Activated CD4-positive, alpha-beta T cell treated with anti-CD3 and anti-CD28 coated beads for 48 hours (primary cell): ENCODE measurements at places on chromosomes 16 and 17.
A peak's percentile ranks its signal among the peaks of the same experiment; 100 is the strongest.

GRCh38 chr16:49484451-49484849 lies 110.8 kb downstream of the C16orf78 start:
- peak; percentile 48 for DNase-seq

- DNase-seq, result no peak
Measured at GRCh38 chr16:29742683-29743275, 3.0 kb downstream of the C16orf54 start.

- peak; percentile 40 for DNase-seq
Measured at GRCh38 chr17:48723423-48724250, 652 bp downstream of the PRAC2 start.

GRCh38 chr16:57630931-57631845 lies 2.8 kb downstream of the ADGRG1 start:
- DNase-seq, result no peak

DNA sequence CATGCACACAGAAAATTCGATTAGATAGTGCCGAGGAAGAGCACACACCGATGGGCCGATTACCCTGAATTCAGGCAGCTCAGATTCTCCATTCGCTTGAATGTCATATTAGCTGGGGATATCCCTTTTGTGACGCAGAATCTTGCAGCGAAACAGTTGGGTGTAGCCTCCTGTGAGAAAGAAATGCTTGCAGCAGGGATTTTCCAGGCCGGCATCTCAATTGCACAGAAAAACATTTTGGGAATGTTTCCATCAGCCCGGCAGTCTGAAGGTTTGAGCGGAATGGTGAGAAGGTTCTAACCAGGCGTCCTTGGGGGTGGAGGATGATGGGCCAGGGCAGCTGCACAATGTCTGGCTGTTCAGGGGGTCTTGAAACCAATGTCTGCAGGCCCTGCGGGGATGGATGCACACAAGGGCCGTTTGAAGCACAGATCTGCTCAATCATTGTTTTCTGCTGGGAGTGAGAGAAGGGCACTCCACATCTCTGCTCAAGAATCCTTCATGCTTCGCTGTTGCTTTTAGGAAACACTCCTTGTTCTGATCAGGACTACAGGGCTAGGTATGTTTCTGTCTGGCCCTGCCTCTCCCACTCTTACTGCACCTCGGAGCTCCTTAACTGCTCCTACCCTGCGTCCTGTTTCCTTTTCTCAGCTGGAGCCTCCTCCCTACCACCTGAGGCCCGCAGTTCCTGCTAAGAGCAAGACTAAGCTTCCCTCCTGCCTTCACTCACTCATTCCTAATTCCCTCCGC lies 94.6 kb downstream of the CMIP start:
- DNase-seq, result no peak

GRCh38 chr16:81692571-81692970 lies 86.5 kb upstream of the PLCG2 start:
- DNase-seq, result no peak

DNA sequence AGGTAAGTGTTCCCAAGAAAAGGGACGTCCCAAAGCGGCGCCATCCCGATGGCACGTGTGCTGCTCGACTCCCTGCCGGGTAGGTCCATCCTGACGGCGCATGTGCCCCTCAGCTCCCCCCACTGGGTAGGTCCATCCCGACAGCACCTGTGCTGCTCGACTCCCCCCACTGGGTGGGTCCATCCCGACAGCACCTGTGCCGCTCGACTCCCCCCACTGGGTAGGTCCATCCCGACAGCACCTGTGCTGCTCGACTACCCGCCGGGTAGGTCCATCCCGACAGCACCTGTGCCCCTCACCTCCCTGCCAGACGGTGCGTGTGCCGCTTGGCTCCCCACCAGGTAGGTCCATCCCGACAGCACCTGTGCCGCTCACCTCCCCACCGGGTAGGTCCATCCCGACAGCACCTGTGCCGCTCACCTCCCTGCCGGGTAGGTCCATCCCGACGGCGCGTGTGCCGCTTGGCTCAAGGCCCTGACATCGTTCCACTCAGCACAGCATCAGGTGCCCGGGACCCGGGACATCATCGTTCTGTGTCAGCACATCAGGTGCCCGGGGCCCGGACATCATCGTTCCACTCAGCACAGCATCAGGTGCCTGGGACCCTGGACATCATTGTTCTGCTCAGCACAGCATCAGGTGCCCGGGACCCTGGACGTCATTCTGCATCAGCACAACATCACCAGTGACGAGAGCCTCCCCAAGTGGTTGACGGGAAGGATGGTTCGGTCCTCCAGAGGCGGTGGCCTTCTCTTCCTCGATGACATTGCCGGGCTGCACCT lies 5.7 kb upstream of the FN3K start:
- no peak for DNase-seq

DNA sequence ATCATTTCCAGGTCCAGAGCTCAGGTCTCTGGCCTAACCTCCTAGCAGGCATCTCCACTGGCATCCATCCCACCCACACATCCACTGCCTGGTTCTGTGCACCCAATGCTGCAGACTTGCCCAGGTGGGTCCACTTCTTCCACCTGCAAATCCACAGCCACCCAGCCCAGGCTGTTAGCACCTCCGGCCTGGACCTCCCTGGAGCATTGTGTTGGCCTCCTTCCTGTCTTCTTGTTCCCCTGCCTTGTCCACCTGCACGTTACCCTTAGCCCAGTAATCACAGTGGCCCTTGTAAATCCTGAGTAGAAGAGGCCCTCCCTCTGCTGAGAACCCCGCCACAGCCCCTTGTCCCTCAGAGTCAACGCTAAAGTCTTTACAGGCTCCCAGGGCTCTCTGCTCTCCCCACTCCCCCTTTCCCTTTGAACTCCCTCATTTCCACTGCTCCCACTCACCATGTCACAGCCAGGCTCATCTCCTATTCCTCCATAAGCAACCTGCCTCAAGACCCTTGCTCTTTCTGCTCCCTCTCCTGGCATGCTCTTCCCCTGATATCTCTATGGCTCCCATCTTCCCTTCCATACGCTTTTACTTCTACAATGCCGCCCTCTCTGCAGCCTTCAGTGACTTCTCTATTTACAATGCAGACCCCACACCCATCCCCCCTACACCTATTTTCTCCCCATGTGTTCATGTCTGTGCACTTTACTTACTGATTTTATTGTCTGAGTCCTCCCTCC lies 288.8 kb downstream of the FOXL1 start:
- DNase-seq, result no peak

GRCh38 chr16:81635063-81635937 lies 143.8 kb upstream of the PLCG2 start:
- DNase-seq, result no peak

GRCh38 chr17:4420692-4421131 lies 13.0 kb upstream of the SPNS3 start:
- peak; percentile 69 for DNase-seq

DNA sequence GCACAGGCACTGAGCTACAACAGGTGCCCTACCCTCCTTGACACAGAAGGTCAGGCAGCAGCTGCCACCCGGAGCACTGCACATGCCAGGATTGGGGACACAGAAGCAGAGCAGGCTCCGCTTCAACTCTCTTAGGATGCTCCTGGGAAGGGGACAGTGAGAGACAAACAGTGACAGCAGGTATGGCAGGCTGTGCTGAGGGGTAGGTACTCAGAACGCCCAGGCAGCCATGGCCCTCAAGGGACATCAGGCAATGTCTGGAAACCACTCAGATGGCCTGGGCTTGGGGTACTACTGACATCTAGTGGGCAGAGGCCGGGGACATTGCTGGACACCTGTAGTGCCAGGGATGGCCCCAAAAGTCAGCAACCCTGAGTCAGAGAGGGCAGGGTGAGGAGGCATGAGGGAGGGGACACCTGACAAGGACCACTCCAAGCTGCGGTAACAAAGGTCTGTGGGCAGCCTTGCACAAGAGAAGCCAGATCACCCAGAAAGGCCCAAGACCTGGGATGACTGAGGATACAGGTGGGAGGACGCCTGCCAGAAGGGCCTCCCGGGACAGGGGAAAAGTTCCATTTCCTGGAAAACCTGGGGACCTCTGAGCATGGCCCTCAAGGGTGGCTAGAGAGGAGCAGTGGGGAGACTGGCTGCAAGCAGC lies 21.2 kb downstream of the PEMT start:
- no peak for DNase-seq

DNA sequence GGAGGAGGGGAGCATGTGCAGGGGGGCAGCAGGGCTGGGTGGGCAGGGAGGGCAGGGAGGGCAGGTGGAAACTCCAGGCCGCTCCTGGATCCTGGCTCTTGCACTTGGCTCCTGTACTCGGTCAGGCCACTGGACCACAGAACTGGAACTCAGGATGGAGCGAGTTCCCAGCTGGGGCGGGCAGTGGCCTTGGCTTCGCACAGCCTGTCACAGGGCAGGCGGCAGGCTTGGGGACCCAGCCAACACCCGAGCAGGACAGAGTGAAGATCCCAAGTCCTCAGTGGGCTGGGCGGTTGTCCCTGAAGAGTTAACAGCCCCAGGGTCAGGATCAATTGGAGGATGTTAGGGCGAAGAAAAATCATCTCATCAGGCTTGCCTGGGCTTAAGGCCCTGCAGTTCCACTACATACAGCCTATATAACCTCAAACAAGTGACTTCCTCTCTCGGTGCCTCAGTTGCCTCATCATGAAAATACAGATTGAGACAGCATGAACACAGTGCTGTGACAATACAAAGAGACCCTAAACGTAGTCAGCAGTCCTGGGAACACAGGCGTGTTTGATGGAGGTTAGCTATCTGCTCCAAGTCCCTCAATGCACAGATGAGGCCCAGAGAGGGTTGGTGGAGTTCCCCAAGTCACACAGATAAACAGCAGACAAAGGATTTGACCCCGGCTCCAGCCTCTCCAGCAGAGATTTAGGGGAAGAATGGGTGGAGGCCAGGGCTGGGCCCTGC lies 21.9 kb downstream of the ZNF423 start:
- no peak for DNase-seq

GRCh38 chr16:56191835-56192634 lies 746 bp downstream of the GNAO1 start:
- DNase-seq, result peak; percentile 22

DNA sequence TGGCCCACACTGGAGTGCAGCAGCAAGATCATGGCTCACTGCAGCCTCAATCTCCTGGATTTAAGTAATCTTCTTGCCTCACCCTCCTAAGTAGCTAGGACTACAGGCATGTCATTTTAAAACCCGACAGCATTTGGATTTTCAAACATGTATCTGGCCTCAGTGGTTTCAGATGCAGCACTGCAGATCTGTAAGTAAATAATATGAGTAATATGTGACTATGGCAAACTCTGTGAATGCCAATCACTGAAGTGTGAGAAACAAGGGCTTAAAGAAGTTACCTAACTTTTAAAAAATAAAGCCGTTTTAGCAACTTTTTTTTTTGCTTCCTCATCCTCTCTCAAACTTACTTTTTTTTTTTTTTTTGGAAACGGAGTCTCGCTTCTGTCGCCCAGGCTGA lies 11.9 kb downstream of the CEP20 start:
- no peak for DNase-seq

DNA sequence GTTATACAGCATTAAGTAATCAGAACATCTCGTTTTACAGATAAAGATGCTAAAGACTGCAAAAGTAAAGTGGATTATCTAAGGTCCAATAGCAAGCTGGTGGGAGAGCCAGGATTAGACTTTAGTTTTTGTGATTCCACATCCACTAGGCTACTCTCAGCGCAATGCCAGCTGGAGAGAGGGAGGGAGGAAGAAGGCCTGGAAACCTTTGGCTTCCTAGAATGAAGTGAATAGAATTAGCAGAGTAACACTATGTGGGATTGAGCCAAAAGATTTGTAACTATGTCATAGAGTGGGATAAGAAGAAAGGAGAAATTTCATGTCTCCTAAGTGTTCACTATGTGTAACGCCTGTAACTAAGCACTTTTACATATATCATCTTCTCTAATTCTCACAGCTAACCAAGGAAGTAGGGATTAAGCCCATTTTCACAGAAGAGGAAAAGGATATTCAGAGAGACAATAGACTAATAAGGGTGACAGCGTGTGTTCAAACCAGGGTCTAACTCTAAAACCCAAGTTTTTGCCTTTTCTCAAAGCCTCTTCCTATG lies 25.4 kb upstream of the NSRP1 start:
- no peak for DNase-seq

GRCh38 chr17:2776589-2777241 lies 19.5 kb upstream of the RAP1GAP2 start:
- no peak for DNase-seq

DNA sequence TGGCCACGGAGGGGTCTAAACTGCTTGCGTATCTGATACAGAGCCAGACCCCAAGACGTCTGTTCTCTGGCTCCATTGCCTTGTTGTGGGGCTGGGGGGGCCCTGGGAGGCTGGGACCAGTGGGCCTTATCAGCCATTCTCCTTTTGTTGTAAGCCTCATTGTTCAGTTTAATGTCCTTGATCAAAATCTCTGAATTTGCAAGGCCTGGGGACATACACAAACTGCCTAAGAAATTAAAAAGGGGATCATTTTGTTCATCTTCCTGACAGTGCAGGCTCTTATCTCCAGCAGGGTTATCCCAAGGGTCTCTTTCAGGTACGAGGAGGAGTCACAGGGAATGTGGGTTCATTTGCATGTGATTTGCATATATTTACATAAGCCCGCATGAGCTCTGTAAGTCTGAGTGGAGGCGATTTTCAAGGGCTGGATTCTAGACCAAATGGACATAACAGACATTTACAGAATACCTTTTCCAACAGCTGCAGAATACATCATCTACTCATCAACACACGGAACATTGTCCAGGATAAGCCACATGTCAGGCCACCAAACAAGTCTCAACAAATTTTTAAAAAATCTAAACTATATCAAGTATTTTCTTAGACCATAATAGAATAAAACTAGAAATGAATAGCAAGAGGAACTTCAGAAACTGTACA lies 269.8 kb downstream of the RBFOX1 start:
- DNase-seq, result no peak

DNA sequence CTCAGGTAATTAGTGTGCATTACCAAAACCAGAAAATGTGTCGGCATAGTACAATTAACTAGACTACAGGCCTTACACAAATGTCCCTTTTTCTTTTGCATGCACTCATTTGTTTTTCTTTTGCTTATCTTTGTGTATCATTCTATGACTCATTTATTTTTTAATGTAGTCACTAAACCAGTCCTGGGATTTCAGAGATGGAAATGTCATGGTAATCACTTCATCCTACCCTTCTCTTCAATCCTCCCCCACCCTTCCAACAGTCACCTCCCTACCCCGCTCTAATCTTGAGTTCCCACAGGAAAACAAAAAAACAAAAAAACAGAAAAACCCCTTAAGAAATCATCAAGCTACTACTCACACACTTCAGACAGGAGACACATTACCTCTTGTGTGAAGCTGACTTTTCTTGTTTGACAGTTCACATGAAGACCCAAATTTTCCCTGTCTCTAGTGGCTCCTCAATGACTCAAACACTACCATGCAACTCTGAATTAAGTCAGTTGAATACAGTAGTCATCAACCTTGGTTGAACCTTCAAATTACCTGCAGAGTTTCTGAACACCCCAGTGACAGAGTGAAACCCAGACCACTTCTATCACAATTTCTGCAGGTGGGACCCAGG lies 242.4 kb upstream of the SALL1 start:
- no peak for DNase-seq

DNA sequence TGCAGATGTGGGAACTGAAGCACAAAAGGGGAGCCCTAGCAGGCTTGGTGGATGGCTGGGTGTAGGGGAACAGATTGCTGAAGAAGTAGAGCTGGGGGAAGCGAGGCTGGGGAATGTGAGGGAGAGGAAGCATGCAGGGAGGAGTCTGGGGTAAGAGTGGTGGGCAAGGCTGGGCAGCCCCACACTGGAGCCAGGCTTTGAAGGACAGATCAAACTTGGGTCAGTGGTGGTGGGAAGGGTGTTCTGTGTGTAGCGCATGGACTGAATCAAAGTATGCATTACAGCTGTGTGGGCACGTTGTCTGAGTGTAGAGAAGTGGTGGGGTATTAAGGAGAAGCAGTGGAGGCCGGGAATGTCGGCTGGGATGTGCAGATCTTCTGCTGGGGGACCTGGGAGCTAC lies 116.0 kb downstream of the CYLD start:
- no peak for DNase-seq
